ENCODE measurements at places on chromosomes 6 and 20. TPM values are rescaled to one million over a fixed set of nuclear protein-coding genes. Genes with fewer than 3 reads are reported as not detected.

- H3K27me3 ChIP-seq: no peaks in the 10 kb centered on the region
- peaks cover 19% of the 10 kb centered on the region for H3K4me1 ChIP-seq
- H3K27ac ChIP-seq: no peak overlapping the region
- no peaks in the 10 kb centered on the region for H3K36me3 ChIP-seq
- H3K4me3 ChIP-seq: no peak overlapping the region
- peak; percentile 51 for DNase-seq
Measured at GRCh38 chr6:107657755-107658461, 166.2 kb downstream of the SCML4 start.

DNA sequence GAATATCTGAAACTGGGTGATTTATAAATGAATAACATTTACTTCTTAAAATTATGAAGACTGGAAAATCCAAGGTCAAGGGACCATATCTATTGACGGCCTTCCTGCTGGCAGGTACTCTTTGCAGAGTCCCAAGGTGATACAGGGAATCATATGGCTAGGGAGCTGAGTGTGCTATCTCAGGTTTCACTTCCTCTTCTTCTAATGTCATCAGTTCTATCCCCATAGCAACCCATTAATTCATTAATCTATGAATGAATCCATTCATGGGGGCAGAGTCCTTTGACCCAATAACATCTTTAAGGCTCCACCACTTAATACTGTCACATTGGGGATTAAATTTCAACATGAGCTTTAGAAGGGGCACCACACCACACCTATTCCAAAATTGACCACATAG is 772.0 kb downstream of the HACE1 start:
- H3K36me3 ChIP-seq: no peaks in the 10 kb centered on the region
- H3K27me3 ChIP-seq: no peaks in the 10 kb centered on the region
- no peak overlapping the region for H3K4me3 ChIP-seq

DNA sequence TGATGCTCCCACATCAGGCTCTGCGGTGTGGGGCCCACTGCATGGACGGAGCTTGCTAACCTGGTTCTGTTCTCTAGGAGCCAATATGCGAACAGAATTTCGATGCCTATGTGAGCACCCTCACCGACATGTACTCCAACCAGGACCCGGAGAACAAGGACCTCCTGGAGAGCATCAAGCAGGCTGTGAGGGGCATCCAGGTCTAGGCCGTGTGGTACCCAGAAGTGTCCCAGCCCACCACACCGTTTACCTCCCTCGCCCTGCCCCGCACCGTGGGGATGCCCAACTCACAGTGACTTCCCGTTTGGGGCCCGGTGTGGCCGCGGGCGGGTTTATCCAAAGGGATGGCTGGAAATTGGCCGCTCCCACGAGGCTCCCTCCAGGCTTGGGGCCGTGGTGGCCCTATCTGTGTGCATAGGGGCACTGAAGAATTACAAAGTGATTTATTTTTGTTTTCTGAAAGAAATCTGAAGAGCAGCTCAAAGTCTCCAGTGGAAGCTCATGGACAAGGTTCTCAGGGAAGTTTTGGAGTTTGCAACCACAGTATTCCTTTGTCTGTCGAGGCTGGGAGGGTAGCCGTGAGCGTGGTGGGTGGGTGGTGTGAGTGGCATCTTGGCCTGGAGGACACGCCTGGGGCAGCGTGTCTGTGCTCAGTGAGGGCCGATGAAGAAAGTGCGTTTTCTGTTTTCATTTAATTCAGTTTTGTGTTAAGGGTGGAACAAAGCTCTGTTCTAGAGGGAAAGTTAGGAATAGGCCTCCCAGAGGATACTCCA is 15.1 kb upstream of the PCMTD2 start:
- H3K27me3 ChIP-seq: no peaks in the 10 kb centered on the region
- H3K27ac ChIP-seq: no peak overlapping the region
- H3K4me3 ChIP-seq: no peak overlapping the region
- H3K4me1 ChIP-seq: no peaks in the 10 kb centered on the region
- no peak for DNase-seq

DNA sequence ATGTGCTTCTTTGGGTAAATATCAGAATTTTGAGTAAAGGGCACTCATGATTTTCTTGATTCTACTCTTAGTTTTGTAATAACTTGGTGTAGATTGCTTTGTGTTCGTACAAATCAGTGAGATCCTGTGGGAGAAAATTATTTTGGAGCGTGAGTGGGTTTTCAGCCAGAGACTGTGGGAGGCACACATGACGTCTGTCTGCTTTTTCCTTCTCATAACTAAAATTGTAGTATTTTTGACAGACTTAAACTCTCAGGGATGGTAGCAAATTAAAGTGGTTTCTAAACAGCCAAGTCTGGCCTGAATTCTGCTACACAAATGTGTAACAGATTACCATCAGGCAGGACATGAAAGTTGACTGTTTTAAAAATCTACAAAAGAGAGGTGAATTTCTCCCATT is 222.6 kb downstream of the OTOR start:
- DNase-seq: no peak
- H3K4me1 ChIP-seq: no peaks in the 10 kb centered on the region
- no peaks in the 10 kb centered on the region for H3K36me3 ChIP-seq
- H3K27ac ChIP-seq: no peak overlapping the region
- H3K27me3 ChIP-seq: no peaks in the 10 kb centered on the region

- peak; percentile 80 for DNase-seq
- H3K4me3 ChIP-seq: no peak overlapping the region
- no peaks in the 10 kb centered on the region for H3K27me3 ChIP-seq
- H3K4me1 ChIP-seq: peaks cover 21% of the 10 kb centered on the region
Measured at GRCh38 chr6:46925563-46926253, 4.0 kb upstream of the ADGRF5 start.

The SAPCD1 gene
- 2.6 TPM for total RNA-seq

The ESR1 gene
- 4.3 TPM for total RNA-seq

The LRRC73 gene
- total RNA-seq: not detected

The PACRG gene
- total RNA-seq: 7.8 TPM

Measured in body of pancreas (tissue), 4 donors.